Transverse colon (tissue), 4 donors: ENCODE measurements at places on chromosomes 2 and 18. TPM values are rescaled to one million over a fixed set of nuclear protein-coding genes. Genes with fewer than 3 reads are reported as not detected.
A peak's percentile ranks its signal among the peaks of the same experiment; 100 is the strongest.

GRCh38 chr2:43648994-43649701 is 12.1 kb downstream of the PLEKHH2 start:
- no peak for DNase-seq

- peak; percentile 10 for DNase-seq
Measured at GRCh38 chr2:226478109-226478809, 321.4 kb downstream of the IRS1 start.

DNA sequence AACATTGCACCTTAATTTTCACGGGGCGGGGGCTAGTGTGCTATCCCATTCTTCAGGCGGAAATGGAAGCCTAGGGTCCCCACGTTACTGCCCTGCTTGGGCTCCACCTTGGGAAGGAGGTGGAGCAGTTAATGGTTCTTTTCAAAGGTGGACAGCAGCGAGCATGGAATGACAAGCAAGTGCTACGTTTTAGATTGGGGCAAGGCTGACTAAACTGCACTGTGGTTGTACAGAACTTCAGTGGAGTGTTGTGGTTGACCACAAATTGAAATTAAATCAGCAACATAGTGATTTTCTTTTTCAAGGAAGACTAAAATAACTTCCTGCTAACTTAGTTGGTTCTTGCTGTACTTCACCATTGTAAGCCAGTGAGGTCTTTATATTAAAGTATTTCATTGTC is 47.0 kb downstream of the CHRNA1 start:
- no peak for DNase-seq

DNA sequence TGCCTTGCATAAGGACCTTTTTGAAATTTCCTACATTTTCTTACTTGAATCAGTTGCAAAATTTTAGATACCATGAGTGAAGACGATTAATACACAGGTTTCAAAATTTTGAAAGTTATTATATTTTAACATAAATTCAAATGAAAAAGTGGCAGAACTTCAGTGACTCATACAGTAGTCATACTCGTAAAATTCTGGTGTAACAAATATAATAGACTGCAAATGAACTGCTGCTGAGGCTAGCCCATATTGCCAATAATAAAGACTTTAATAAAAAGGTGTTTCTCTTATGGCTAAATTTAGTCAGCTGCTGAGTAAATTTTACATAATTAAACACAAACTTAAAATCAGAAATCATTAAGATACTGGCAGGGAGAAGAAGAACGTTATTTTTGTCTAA is 36.9 kb downstream of the MSH6 start:
- DNase-seq, result no peak

DNA sequence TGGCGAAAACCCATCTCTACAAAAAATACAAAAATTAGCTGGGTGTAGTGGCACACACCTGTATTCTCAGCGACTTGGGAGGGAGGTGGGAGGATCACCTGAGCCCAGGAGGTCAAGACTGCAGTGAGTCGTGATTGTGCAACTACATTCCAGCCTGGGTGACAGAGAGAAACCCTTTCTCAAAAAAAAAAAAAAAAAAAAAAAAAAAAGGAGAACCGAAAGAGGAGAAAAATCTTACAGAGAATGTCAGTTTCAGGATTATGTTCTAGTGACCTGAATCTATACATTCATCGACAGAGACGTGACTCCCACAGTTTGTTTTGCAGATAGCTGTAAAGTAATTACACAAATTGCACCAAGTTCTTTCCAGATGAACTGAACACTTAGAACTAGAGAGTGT is 187.8 kb downstream of the FTCDNL1 start:
- no peak for DNase-seq

GRCh38 chr2:124283096-124283495 is 258.0 kb downstream of the CNTNAP5 start:
- no peak for DNase-seq

DNA sequence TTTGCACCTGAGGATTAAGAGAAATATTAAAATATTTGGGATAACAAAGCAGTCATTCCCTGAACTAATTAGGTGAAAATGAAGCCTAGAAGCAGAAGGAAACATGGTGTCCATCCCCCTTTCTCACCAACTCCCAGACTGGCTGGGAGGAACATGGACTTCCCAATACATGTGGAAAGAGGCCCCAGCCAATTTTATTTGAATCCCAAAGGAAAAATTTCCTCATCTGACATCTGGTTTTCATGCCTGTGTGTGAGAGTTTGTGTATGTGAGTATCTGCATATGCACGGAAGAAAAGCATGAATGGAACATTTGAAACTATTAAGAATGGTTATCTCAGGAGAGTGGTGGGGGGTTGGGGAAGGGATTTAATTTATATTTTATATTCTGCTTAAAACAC is 84.3 kb downstream of the COPS8 start:
- DNase-seq, result no peak

GPR55 gene
- 16.1 TPM for total RNA-seq

ARL4C gene
- total RNA-seq, result 5.1 TPM

MAPRE2 gene
- total RNA-seq, result 23.1 TPM

HOXD11 gene
- 5.4 TPM for total RNA-seq

ACAA2 gene
- 189 TPM for total RNA-seq
